ENCODE measurements at places on chromosomes 1 and 21. TPM values are rescaled to one million over a fixed set of nuclear protein-coding genes. Genes with fewer than 3 reads are reported as not detected.

Gene ARL8A
- 27.8 TPM for total RNA-seq

Gene OR6K3
- not detected for total RNA-seq

DNA sequence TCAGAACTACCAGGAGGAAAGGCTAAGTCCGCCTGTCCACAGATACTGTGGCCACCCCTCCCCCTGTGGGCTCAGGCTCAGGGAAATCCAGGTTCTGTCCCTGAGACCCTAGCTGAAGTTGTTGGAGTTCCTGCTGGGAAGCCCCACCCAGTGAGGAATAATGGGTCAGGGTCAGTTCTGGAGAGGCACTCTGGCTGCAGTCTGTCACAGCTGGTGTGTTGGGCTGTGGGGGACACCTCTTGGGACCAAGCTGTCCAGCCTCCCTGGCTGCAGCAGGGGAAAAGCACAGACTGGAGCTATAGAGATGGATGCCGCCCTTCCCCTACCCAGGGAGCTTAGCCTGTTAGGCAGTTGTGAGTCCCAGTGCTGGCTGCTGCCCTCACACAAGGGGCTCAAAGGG, 65.1 kb upstream of the RGS21 start:
- H3K4me3 ChIP-seq, result no peak overlapping the region
- no peaks in the 10 kb centered on the region for H3K36me3 ChIP-seq
- no peaks in the 10 kb centered on the region for H3K4me1 ChIP-seq
- no peaks in the 10 kb centered on the region for H3K27me3 ChIP-seq
- no peak for DNase-seq
- H3K27ac ChIP-seq, result no peak overlapping the region

DNA sequence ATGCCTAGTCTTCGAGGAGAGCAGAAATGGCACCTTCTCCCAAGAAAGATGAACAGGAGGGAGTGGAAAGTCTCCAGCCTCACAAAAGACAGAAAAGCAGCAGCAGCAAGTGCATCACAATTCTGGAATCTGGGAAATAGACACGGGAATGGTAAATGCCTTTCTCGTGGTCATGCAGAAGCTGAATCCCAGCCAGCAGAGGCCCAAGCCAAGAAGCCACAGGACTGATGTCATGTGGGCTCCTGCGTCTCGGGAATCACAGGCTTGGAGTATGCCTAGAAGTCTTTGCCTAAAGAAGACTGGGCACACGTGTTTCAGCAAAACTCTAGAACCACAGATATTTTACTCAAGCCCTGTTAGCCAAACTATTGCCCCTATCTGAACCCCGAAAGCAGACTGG, 260.3 kb upstream of the PLD5 start:
- peaks cover 12% of the 10 kb centered on the region for H3K27me3 ChIP-seq
- no peak overlapping the region for H3K4me3 ChIP-seq
- no peaks in the 10 kb centered on the region for H3K4me1 ChIP-seq
- no peak overlapping the region for H3K27ac ChIP-seq
- H3K36me3 ChIP-seq, result no peaks in the 10 kb centered on the region
- DNase-seq, result no peak

GRCh38 chr1:194538453-194538852, 1352.0 kb upstream of the B3GALT2 start:
- H3K4me1 ChIP-seq, result no peaks in the 10 kb centered on the region
- peaks cover 4% of the 10 kb centered on the region for H3K27me3 ChIP-seq
- no peak for DNase-seq
- H3K36me3 ChIP-seq, result no peaks in the 10 kb centered on the region
- no peak overlapping the region for H3K27ac ChIP-seq

DNA sequence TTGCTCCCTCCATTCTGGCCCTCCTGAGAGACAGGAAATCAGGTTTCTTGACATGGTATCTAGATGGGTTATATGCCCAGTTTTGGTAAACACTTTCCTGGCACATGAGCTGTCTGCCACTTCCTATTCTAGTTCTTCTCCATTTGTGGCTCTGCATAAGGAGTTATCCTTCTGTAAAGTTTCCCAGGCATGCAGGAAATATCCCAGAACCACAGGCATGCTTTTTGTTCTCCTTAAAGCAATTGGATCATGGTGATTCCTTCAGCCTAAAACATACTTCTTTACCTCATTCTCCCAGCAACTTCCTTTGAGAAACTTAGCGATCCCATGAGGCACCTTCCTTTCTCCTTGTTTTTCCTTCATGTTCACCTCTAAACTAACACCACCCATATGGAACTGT, 199.8 kb downstream of the CRB1 start:
- no peak overlapping the region for H3K4me3 ChIP-seq
- DNase-seq, result no peak
- H3K36me3 ChIP-seq, result no peaks in the 10 kb centered on the region
- peaks cover 3% of the 10 kb centered on the region for H3K27me3 ChIP-seq

- no peaks in the 10 kb centered on the region for H3K4me1 ChIP-seq
- H3K27me3 ChIP-seq, result peaks cover 4% of the 10 kb centered on the region
- H3K4me3 ChIP-seq, result no peak overlapping the region
- no peak for DNase-seq
- no peaks in the 10 kb centered on the region for H3K36me3 ChIP-seq
These were observed 317.2 kb upstream of the C1orf87 start for GRCh38 chr1:60390593-60391282.

DNA sequence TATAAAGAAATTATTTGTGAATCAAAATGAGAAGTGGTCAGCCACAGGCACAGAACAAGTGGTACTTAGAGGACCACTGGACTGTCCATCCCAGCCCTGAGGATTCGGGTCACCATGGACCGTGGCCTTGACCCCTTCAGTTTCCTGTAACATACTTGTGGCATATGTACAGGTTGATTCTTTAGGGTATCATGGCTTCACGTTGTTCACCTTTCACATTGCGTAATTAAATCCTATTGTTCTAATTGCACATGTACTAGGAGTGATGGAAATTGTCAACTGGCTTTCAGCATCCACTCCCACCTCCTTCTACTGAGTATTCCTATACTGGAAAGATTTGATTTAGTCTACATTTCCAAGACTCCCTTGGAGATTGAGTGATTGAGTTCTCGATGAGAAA, 148.3 kb upstream of the GJB5 start:
- H3K4me1 ChIP-seq, result no peaks in the 10 kb centered on the region

All from activated naive CD8-positive, alpha-beta T cell treated with anti-CD3 and anti-CD28 coated beads for 36 hours (primary cell).